ENCODE measurements at places on chromosomes 1 and 21.

- no peak for DNase-seq
Measured at GRCh38 chr1:171740356-171740863, 1.5 kb downstream of the VAMP4 start.

DNA sequence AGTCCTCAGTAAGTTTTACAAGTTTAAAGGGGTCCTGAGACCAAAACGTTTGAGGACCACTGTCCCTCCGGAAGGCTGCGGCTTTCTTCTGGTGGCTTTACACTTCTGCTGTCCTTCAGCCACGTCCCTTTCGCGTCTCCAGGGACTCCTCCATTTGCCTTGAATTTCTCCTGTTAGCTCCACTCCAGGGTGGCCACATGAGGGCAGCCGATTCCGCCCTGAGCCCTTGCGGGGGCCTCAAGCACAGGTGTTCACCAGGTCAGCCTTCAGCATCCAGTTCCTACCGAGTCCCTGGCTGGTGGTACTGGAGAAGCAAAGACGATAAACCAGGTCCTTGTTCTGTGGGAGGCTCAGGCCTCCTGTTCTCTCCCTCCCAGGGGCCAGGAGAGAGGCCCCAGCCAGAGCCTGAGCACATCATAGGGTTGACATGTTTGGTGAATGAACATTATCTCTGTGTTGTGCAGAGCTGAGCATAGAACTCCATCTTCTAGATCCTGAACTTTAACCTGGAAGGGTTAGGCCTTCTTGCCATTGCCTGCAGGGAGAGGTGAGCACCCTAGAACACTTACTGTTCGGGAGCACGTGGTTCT lies 27.4 kb upstream of the COQ8A start:
- DNase-seq: peak; percentile 40

DNA sequence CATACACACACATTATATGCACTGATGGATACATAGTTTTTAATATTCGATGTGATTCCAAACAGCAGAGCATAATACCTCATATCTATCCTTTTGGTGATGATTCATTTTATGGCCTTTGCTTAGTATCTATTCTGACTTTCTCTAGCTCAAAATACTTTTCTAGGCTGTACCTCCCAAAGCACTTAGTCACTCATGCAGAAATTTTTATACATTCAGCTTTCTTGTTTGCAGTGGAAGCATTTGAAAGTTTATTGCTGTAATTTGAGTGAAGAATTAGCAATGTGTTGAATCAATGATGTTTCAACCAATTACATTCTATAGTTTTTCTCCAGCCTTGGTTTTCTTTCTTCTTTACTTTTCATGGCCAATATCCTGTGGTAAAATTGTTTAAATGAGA lies 66.7 kb downstream of the LBR start:
- no peak for DNase-seq

- no peak for DNase-seq
Measured at GRCh38 chr21:18144339-18144738, 100.3 kb upstream of the CHODL start.

GRCh38 chr1:200221614-200222282 lies 188.1 kb downstream of the ZNF281 start:
- DNase-seq: no peak
